AG04449 (cell line): ENCODE measurements at places on chromosomes 4 and X.

DNA sequence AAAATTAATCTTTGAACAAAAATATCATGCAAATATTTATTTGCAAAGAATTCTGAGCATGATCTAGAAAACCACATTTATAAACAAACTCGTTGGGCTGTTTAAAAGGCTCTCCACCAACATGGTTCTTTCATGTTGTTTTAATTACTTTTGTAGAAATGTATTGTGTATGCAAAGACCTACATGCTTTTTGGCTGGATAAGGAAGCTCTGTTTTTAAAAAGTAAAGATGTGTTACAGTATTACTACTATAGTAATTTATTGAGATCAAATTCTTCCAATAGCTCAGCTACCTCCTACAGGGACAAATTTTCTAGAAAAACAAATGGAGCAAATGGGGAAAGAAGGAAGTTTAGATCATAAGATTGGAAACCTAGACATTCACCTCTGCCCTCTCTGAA is 177.5 kb upstream of the TTC29 start:
- DNase-seq: no peak

DNA sequence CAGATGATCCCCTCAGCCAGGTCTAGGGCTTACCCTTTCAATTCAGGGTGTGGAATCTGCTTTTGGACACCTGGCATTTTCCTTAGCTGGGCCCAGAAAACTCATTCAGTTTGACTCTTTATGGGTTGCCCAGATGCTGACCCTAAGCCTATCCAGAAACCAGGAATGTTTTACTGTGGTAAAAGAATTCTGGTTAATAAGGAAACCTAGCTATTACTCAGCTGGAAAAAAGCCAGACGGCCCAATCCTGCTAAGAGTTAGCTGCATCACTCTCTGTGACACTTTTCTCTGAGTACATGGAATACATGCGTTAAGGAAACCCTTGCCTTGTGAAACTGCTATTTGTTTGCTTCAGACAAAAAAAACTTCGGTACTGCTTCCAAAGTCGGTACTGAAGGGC is 28.0 kb downstream of the ING2 start:
- DNase-seq: peak; percentile 33

DNA sequence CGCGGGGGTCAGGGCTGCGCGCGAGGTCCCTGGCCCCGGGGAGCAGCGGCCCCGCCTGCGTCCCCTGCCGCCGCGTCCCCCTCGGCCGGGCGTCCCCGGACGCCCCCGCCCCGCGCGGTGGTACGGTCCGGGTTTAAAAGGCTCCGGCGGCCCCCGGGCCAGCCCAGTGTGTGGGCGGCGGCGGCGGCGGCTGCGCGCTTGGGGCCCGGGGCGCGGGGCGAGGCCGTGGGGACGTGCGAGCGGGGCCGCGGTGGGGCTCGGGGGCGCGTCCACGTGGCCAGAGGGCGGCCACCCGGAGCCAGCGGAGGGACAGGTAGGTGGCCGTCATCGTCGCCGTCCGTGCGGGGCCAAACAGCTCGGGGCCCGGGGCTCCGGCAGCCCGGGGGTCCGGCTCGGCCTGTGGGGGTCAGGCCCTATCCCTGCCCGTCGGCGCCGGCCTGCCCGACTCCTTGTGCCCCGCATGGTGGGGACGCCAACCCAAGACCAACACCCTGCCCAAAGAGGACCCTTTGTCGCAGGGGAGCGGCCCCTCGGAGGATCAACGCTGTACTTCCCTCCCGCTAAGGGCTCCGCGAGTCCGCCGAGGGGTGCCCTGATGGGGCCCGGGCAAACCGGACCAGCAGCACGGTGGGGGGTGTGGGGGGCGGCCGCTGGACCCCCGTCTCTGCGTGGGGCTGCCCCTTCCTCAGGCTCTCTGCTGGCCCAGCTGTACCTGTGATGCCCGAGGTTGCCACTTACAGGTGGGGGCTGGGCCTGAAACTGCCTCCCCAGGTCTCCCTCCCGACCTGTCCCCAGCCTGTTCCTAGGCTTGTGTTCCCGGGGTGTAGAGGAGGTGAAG is at the start of gene PLXNA3:
Gene PLXNA3, plus strand, starts transcription at position 166 of the 838 bp plus-strand sequence. CDS start 1,903 bp downstream, outside the sequence.
- DNase-seq: no peak

GRCh38 chr4:63583561-63583960 is 825.7 kb downstream of the TECRL start:
- no peak for DNase-seq

DNA sequence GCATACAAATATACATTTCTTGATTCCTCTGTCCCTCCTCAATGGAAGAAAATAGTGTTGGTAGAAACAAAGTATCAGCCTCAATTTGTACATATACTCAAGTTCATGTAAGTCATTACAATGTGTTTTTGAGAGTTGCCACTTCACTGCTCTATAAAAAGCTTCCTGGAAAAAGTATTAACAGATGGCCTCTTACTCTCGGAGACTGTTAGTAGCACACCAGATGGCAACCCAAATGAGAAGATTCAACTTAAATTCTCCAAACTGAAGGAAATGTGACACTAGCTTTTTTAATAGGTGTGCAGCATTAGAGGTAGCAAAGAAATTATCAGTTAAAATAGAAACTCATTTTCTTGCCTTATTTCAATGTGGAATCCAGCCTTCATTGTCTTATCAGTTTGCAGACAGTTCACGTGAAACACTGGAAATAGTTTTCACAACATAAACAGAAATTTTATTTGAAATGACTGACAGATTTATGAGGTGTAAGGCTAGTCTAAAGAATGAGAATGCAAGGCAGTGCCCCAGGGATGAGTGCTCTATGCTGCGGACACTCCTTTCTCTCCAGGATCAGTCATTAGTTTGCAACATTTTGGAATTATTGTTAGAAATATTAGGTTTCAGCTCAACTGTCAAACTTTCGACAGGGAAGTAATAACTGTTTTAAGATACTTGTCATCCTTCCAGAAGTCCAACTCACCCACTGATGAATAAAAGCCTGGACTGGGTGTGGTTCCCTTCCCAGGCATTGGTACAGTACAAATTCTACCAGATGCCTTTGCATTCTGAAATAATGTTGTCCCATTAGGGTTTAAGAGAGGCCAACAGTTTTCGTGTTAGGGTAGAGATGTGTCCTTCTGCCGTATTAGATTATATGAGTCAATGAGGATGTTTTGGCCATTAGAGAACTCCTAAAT is 50.9 kb downstream of the IDS start:
- no peak for DNase-seq
